Esophagus squamous epithelium (tissue), 5 donors: ENCODE measurements at places on chromosomes 5 and 9.

- no peaks in the 10 kb centered on the region for H3K36me3 ChIP-seq
- no peak overlapping the region for H3K4me3 ChIP-seq
- DNase-seq: no peak
- H3K27ac ChIP-seq: no peak overlapping the region
Observed at GRCh38 chr5:16857635-16858034, 78.5 kb downstream of the MYO10 start.

- H3K4me3 ChIP-seq: no peak overlapping the region
- no peaks in the 10 kb centered on the region for H3K4me1 ChIP-seq
- peaks cover 12% of the 10 kb centered on the region for H3K36me3 ChIP-seq
- DNase-seq: no peak
- H3K27ac ChIP-seq: no peak overlapping the region
Observed at GRCh38 chr9:85600675-85601263, 141.0 kb downstream of the AGTPBP1 start.

GRCh38 chr5:159106569-159107282, 7.0 kb upstream of the EBF1 start:
- no peak for DNase-seq
- H3K27me3 ChIP-seq: peaks cover 86% of the 10 kb centered on the region
- no peaks in the 10 kb centered on the region for H3K36me3 ChIP-seq
- no peak overlapping the region for H3K4me3 ChIP-seq
- H3K4me1 ChIP-seq: peaks cover 46% of the 10 kb centered on the region
- no peak overlapping the region for H3K27ac ChIP-seq

GRCh38 chr5:153624451-153624765, 133.9 kb downstream of the GRIA1 start:
- no peak overlapping the region for H3K4me3 ChIP-seq
- no peak overlapping the region for H3K27ac ChIP-seq
- H3K4me1 ChIP-seq: peaks cover 4% of the 10 kb centered on the region
- no peaks in the 10 kb centered on the region for H3K27me3 ChIP-seq
- no peaks in the 10 kb centered on the region for H3K36me3 ChIP-seq

DNA sequence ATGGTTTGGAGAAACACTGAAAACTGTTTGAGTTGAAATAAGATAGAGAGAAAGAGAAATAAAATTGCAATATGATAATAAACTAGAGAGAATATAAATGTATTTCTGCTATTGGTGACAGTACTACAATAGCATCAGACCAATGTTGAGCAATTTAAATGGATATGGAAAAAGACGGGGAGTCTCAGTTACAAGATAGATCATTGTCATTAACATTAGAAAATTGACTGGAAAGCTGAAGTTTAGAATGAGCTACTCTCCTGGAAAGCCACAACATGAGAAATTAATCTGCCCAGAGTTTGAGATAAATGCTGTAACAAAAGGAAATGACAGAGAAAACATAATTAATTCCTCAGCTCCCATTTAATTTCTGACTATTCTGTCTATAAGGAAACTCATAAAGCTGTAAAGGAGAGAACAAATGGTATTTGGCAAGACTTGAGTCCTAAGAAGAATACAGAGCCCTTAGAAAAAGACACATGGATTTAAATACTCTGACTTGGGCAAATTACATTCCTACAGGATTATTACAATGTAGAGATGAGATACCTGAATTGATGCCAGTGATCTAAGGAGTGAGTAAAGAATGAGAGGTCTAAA, 624.5 kb upstream of the CHD1 start:
- no peaks in the 10 kb centered on the region for H3K36me3 ChIP-seq
- no peak overlapping the region for H3K4me3 ChIP-seq
- H3K4me1 ChIP-seq: no peaks in the 10 kb centered on the region
- H3K27me3 ChIP-seq: no peaks in the 10 kb centered on the region

- H3K36me3 ChIP-seq: no peaks in the 10 kb centered on the region
- no peak for DNase-seq
- no peak overlapping the region for H3K27ac ChIP-seq
- H3K27me3 ChIP-seq: no peaks in the 10 kb centered on the region
- no peak overlapping the region for H3K4me3 ChIP-seq
- peaks cover 6% of the 10 kb centered on the region for H3K4me1 ChIP-seq
Observed at GRCh38 chr9:115165233-115165632, 47.3 kb upstream of the TNC start.

GRCh38 chr5:168802337-168802736, 223.2 kb upstream of the PANK3 start:
- peaks cover 17% of the 10 kb centered on the region for H3K27me3 ChIP-seq
- no peak overlapping the region for H3K4me3 ChIP-seq
- H3K4me1 ChIP-seq: no peaks in the 10 kb centered on the region
- no peak overlapping the region for H3K27ac ChIP-seq
- DNase-seq: no peak

DNA sequence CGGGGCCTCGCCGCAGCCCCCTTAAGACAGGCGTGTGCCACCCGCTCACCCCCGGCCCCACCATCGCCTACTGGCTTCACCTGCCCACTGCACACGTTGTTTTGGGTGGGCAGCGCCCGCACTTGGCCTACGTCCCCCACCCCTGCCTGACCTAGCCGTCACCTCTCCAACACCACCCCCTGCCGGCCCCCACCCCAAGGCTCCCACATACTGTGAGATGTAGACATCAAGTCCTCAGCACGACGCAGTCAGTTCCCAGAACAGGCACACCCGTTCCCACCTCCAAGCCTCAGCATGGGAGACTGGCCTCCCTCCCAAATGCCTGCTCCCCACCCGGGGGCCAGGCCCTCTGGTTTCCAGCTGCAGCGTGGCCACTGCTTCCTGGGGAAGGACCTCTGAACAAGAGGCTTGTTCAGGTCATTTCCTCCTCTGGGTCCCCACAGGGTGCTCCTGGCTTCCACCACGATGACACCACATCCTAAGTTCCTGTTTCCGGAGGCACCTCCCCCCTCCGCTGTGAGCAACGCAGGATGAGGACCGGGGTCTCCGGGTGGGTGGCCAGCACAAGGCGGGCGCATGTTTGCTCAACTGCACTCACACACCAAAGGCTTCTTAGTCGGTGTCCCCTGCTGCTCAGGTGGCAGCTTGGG, 11.3 kb downstream of the DBN1 start:
- H3K36me3 ChIP-seq: peaks cover 54% of the 10 kb centered on the region
- H3K4me3 ChIP-seq: no peak overlapping the region
- peak overlapping the region; percentile 34 for H3K27ac ChIP-seq
- peaks cover 5% of the 10 kb centered on the region for H3K4me1 ChIP-seq
- no peak for DNase-seq
- H3K27me3 ChIP-seq: no peaks in the 10 kb centered on the region

DNA sequence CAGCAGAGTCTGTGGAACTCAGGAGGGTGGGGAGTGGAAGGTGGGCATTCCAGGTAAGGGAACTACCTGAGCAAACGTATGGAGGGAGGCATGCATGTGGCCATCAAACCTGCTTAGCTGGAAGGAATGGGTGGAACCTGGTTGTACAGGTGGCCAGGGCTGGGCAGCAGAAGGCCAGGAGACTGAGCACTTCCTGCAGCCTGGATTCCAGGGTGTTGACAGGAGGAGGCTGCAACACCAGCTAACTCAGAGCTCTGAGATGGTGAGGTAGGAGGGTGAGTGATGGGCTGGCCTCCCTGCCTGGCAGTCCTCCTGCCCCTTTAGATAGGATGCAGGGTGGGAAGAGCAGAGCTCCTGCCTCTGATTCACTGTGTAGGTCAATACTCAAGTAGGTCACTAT, 92.5 kb upstream of the CPEB4 start:
- no peaks in the 10 kb centered on the region for H3K36me3 ChIP-seq
- H3K4me1 ChIP-seq: peaks cover 11% of the 10 kb centered on the region
- no peaks in the 10 kb centered on the region for H3K27me3 ChIP-seq
- no peak overlapping the region for H3K4me3 ChIP-seq
- peak overlapping the region; percentile 1 for H3K27ac ChIP-seq
- DNase-seq: no peak

DNA sequence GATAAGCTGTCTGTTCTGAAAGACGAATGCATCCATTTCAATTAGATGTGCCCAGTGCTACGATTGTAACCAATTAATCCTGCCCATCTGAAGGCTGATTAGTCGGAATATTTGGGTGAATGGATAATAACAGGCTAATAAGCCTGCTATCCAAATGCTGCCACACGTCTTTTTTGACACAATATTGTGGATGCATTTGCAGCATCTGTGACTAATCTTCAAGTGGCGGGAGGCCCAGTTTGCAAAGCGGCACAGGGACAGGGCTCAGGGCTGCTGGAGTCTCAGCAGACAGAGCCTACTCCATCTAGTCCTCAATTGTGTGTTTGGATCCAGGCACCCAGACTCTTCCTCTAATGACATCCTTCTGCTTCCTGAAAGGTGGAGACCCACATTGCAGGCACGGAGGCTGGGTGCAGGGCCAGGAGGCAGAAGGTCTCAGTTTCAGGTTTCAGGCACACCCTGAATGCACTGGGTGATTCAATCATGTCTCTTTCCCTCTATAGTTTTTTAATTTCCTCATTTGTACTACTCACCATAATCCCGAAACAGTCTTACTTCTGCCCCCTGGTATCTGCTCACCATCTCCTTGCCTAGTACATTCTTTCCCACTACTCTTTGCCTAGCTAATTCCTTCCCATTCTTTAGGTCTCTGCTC, 169.6 kb downstream of the ASTN2 start:
- DNase-seq: no peak
- H3K27ac ChIP-seq: no peak overlapping the region
- no peaks in the 10 kb centered on the region for H3K4me1 ChIP-seq
- no peaks in the 10 kb centered on the region for H3K27me3 ChIP-seq
- no peak overlapping the region for H3K4me3 ChIP-seq

- DNase-seq: no peak
- no peak overlapping the region for H3K4me3 ChIP-seq
- no peak overlapping the region for H3K27ac ChIP-seq
- H3K36me3 ChIP-seq: no peaks in the 10 kb centered on the region
- no peaks in the 10 kb centered on the region for H3K4me1 ChIP-seq
Observed at GRCh38 chr9:19967216-19967887, 178.5 kb upstream of the SLC24A2 start.

GRCh38 chr9:4196886-4197285, 103.0 kb downstream of the GLIS3 start:
- H3K4me1 ChIP-seq: no peaks in the 10 kb centered on the region
- no peak overlapping the region for H3K27ac ChIP-seq
- DNase-seq: no peak
- H3K4me3 ChIP-seq: no peak overlapping the region
- H3K27me3 ChIP-seq: no peaks in the 10 kb centered on the region
- H3K36me3 ChIP-seq: no peaks in the 10 kb centered on the region

DNA sequence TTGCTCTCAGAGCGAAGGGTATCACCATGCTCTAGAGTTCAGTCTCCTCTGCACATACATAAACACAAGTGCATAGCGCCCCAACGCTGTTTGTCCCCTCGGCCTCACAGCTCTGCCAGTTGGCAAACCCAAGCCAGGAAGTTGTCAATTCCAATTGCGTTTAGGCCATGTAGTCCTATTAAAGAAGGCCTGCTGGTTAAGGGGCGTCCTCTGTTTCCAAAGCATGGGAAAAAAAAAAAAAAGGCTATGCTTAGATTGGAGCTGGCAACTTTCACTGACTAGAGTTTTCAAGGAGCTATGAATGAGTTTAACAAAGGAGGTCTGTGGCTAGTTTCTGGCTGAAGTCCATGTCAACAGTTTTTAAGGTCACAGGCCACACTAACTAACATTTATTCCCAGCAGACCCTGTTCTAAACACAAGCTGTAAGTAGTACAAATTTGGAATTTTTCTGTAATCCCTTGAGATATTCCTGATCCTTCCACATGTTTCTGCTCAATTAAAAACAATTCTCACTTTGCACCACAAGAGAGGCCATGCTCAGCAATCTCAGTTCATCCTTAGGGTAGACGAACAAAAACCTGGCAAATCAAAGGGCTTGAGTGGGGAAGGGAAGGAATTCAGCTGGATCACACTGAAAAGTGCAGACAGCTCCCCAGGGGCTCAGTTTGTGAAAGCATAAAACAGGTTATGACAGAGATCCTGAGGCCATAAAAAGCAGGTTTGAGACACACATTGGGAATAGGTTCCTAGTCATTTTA, 187.7 kb downstream of the DENND1A start:
- peak overlapping the region; percentile 16 for H3K27ac ChIP-seq
- no peak for DNase-seq
- no peaks in the 10 kb centered on the region for H3K36me3 ChIP-seq

- peaks cover 9% of the 10 kb centered on the region for H3K4me1 ChIP-seq
- H3K27ac ChIP-seq: no peak overlapping the region
- H3K4me3 ChIP-seq: no peak overlapping the region
- no peak for DNase-seq
- no peaks in the 10 kb centered on the region for H3K27me3 ChIP-seq
Observed at GRCh38 chr5:34450338-34450737, 205.8 kb upstream of the RAI14 start.

DNA sequence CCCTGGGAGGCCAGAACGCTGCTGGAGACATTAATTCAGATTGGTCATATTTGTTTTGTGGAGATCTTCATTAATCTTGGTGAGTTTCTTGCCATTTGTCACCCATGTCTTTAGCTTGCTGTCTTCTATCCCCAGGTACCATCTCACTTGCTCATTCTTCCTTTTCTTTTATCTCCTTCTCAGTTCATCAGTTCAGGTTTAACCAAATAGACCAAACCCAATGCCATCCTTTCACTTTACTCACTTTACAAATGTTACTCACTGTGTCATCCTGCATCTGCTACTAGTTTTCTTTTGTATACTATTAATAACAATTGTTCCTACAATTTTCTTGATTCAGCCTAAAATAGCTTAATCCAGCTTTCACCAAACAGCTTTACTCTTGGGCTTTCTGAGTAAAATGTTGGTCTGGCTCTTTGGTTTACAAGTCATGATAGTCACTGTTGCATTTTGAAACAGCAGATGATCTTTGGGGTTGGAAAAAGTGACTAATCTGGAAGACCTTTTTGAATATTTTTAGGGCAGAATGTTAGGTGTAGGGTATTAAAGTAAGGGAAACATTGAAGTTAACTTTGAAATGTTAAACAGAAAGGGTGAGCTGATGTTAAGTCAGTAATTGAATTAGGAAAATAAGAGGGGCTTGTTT, 246.9 kb downstream of the ZSWIM6 start:
- H3K36me3 ChIP-seq: no peaks in the 10 kb centered on the region
- H3K4me3 ChIP-seq: no peak overlapping the region
- no peak overlapping the region for H3K27ac ChIP-seq
- no peaks in the 10 kb centered on the region for H3K27me3 ChIP-seq

DNA sequence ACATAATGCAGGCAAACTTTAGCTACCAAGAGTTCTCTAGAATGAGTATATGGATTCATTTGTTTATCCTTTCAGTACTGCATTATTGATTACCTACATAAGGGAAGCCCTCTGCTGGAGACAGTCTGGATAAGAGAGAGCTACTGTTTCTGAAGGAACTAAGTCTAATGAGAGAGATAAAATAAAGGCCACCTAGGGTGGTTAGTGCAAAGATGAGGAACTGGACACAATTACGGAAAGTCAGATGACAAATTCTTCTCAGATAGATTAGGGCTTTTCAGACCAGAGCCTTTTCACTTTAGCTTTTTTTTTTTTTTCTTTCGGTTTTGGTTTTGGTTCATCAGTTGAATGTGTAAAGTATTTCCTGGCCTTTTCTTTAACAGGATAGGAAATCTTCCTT, 31.3 kb downstream of the ISOC1 start:
- no peaks in the 10 kb centered on the region for H3K4me1 ChIP-seq
- H3K36me3 ChIP-seq: no peaks in the 10 kb centered on the region
- no peak overlapping the region for H3K4me3 ChIP-seq
- H3K27ac ChIP-seq: no peak overlapping the region
